ENCODE measurements at places on chromosomes 3 and 15. TPM values are rescaled to one million over a fixed set of nuclear protein-coding genes. Genes with fewer than 3 reads are reported as not detected.

DNA sequence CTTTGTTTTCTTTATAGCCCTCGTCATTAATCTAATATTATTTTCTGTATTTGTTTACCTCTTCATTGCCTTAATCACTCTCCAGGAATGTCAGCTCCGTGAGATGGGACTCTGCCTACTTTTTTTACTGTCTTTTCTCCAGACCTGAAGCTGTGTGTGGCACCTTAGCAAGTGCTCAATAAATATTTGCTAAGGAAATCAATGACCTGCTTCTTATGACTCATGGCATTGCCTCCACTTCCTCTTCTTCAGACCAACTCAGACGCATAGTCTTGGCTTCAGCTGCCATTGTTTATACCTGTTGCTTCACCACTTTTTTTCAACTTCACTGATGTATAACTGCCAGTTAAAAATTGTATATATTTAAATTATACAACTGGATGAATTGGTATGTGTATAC is 218.5 kb upstream of the CMC1 start:
- no peak for DNase-seq

GRCh38 chr15:70169147-70169546 is 71.4 kb upstream of the TLE3 start:
- DNase-seq, result no peak

The C3orf80 gene
- 0.48 TPM for total RNA-seq

- no peak for DNase-seq
These were observed 201.1 kb upstream of the CADPS start for GRCh38 chr3:63076357-63076756.

The MORC1 gene
- total RNA-seq, result not detected

DNA sequence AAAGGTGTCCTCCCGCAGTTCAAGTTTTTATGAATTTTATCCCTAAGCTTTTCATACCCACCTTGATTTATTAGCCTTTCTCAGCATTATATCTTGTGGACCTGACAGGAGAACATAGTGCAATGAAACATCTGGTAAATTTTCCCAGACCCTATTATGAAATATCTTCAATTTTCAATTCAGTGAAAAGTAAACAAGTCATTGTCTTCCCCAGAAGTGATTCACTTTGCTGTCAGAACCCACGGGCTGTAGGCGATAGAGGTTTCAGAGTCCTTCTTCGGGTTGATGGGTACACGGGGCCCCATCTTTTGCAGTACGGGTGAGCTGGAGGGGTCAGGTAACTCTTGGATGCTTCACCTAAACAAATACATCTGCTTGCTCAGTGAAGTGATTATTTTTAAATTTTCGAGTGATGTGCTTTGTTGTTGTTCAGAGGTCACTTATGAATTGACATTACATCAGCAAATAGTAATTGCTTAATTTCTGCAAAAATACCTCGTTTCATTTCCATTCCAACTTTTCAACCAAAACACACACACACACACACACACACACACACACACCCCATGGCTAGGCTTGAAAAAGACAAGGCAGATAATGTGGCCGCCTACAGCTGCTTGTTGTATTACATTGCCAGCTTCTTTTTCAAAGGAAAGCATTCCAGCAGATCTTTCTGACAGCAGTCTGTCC is 102.9 kb downstream of the SEMA6D start:
- DNase-seq, result no peak

DNA sequence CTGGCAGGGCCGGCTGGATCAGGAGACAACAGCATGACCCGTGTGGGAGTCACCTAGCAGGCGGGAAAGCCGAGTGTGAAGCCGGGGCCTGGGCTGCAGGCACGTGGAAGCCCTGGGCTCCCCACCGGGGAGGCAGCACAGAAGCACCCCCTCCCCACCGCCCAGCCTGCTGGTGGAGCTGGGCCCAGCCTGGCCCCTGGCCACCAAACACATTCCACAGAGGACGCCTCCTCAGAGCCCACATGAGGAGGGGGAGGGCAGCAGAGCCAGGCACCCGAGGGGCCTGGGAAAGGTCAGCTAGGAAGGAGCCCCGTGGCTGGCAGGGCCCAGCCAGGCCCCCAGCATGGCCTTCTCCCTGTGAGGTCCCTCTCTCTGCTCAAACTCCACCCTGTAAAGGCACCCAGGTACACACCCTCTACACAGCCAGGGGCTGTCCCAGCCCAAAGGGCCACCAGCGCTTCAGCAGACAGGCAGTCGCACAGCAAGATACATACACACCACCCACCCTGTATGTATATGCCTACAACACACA is 4.5 kb downstream of the PLXNB1 start:
- DNase-seq, result no peak

DNA sequence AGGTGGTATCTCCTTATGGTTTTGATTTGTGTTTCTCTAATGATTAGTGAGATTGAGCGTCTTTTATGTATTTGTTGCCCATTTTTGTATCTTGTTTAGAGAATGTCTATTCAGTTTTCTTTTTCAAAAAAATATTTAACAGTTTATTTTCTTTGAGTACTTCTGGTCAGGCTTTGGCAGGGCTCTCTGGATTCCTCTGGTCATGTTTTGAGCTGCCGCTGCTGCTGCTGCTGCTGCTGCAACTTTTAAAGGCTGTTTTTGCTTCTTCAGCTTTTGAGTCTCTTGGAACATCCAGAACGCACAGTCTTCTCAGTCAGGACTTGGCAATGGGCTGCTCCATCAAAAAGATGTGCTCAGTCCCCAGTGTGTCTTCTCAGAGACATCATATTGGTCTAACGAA is 40.1 kb downstream of the REC114 start:
- DNase-seq, result no peak

The ITGA11 gene
- 90.7 TPM for total RNA-seq

DNA sequence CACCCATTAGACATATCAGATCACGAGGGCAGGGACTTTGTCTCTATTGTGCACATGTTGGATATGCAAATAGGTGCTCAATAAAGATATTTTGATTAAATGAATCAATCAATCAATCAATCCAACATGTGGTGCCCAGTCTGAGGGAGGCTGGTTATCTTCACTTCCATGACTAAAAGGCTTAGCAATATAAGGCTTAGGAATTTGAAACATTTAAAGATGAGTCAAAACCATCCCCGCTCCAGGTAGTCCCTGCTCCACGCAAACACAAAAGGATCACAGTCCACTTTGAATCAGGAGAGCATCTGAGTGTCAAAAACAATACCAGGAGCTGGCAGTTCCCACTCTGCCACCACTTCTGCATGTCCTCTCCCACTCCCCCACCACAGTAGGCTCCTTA is 25.8 kb upstream of the PRICKLE2 start:
- no peak for DNase-seq

GRCh38 chr3:143581972-143582722 is 266.1 kb downstream of the SLC9A9 start:
- no peak for DNase-seq

The CPN2 gene
- 0.10 TPM for total RNA-seq

GRCh38 chr15:91068436-91068835 is 31.6 kb upstream of the SV2B start:
- no peak for DNase-seq

- no peak for DNase-seq
These were observed 32.0 kb upstream of the APEH start for GRCh38 chr3:49641921-49642707.

DNA sequence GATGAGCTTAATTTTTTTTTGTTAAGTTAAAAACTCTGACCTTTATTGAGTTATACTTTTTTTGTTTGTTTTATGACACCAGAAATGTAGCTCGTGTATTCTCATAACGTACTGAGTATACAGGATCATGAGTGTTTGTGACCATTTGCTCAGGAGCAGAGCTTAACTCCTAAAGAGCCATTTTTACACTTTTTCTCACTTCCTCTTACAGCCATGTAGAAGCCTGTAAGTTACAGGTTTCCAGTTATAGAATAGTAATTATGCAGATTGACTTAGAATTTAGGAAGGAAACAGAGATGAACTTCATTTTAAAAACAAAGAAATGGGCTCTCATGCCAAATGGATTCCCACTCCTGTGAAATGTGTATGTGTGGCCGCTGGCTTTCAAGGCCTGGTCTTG is 151.7 kb downstream of the MCTP2 start:
- no peak for DNase-seq

DNA sequence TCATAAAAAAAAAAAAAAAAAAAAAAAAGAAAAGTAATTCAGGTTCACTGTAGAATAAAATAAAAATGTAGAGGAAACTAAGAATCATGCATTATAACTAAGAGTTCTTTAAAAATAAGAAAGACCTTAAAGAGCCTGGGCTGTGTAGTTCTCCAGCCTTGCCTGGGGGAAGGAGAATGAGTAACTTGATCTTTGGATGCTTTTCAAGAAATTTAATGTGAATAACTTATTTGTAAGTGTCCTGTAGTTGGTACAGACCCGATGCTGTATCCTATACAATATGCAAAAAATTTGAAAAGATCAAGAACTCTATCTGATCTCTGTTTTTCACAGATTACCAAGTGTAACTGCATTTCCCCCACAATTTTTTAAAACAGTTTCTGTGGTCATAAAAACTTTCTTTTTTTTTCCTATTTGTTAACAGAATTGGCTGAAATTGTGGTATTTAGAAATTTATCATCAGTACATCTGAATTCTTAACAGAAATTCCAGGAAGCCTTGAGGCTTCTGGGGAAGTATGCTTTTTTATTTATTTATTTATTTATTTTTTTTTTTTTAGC is 195.3 kb downstream of the THRB start:
- peak; percentile 70 for DNase-seq

DNA sequence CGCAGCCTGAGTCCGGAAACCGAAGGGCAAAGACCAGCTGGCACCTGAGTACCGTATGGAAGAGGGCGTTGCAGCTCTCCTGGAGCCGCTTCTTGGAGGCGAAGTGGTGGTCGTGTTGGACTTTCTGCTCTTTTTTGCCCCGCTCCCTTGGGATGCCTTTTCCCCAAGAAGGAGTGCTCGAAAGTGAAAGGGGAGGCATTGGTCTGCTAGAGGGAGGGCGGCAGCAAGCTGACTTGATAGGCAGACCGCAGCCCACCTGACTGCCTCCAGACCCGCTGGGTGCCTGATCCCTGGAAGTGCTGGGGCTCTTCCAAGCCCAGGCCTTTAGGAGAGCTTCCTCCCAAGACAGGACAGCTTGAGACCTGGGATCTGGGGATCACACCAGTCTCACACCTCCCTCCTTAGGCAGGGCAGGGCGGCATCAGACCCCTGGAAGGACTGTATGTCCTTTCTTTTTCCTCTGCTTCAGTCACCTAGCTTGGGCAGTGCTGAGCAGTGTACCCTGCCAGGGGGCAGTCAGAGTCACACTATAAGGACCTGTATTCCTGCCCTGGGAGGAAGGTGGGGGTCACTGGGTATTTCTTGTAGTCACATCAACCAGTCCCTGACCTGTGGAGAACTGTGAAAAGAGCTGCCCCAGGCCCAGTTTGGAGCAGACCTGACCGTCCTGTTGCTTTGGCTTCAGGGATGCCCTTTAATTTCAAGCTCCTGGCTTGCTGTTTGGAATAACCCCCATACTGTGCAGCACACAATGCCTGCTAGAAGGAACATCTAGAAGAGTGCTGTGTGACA is 2.1 kb downstream of the ACVR2B start:
- peak; percentile 43 for DNase-seq

All from RPMI7951 (cell line).